ENCODE measurements at places on chromosomes 2 and 18. TPM values are rescaled to one million over a fixed set of nuclear protein-coding genes. Genes with fewer than 3 reads are reported as not detected.

CNDP1 gene
- not detected for polyA plus RNA-seq

CNGA3 gene
- not detected for polyA plus RNA-seq

- DNase-seq: peak; percentile 11
Observed at GRCh38 chr2:68487773-68488355, 20.5 kb downstream of the APLF start.

SP3 gene
- 35.7 TPM for polyA plus RNA-seq

DNA sequence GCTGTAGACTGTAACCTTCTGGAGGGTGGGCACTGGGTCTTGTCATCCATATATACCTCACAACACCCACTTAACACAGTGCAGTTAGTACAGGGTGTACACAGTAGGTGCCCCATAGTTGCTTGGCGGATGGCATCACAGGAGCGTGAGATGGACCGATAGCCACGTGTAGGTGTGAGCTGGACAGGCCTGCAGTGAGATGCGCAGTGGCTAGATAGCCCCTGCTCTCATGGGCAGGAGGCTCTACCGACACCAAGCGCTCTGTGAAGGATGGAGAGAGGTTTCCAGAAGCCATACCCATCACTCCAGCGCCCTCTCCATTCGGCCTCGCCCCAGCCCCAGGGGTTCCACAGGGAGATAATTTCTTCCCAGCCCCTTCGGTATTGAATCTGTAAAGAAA is 49.5 kb downstream of the CAPN13 start:
- DNase-seq: no peak

DNA sequence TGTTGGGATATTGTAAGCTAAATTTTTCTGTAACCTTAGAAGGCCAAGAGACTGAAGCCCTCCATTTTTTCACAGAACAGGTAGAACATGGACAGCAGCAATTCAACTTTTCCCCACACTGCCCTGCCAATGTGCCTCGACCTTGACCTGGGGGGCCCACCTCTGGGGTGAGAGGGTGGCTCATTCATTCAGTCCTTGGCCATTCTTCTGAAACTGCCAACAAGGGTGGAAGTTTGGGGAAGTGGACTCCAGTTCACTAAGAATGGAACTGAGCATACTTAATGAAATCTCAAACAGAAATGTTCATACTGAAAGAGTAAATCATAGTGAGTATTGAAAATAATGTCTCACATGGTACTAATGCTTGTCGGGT is 1.1 kb downstream of the EEF1B2 start:
- peak; percentile 11 for DNase-seq

DNA sequence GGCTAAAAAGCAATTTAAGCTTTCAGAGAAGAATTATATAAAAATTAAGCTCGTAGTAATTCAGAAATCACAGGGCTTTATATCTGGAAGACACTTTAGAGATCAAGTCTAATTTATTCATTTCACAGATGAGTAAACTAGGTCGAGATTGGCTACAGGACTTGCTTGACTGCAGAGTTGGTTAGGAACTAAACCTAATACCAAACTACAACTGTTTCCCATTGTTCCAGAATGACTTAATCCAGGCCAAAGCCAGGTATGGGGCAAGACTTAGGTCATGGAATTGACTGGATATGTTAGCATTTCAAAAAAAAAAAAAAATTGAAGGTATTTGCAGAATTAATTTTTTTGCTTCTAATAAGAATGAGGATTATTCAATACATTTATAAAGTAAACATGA is 146.1 kb downstream of the RIT2 start:
- no peak for DNase-seq

DNA sequence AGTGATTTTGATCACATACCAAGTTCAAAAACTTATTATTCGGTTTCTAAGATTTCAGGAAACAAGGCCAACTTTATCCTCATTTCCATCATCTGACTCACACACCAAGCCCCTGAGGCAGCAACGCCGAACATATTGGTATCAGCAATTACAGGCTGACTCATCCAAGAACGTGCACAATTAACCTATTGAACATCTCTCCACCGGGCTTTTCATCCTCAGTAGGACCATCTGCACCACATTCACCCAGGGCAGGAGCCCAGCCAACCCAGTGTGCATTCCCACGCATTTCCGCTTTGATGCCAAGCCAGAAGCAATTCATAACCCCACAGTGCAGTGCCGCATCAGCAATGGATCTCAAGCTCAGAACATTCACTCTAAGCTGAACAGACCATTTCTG is 52.9 kb downstream of the SCG2 start:
- no peak for DNase-seq

DNA sequence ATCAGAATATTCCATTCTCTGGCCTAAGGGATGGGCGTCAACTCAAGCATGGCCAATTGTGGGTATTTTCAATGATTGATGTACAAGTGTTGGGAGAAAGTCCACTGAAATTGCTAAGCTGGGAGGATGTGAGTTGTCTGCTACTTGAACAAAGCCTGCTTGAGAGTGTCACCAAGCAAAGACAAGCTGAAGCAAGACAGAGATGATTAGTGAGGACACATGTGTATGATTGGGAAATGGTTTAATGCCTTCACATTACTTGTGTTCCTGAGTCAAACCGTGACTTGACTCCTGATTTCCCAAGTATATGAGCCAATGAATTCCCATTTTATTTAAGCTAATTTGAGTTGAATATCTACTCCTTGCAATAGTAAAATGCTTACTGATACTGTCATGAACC is 23.7 kb upstream of the NRP2 start:
- no peak for DNase-seq

TMEM178A gene
- polyA plus RNA-seq: not detected

TBR1 gene
- not detected for polyA plus RNA-seq

- no peak for DNase-seq
Observed at GRCh38 chr2:147689220-147689909, 155.5 kb upstream of the ACVR2A start.

- DNase-seq: no peak
Observed at GRCh38 chr2:156083763-156084493, 248.6 kb downstream of the NR4A2 start.

LYPD1 gene
- not detected for polyA plus RNA-seq

DNA sequence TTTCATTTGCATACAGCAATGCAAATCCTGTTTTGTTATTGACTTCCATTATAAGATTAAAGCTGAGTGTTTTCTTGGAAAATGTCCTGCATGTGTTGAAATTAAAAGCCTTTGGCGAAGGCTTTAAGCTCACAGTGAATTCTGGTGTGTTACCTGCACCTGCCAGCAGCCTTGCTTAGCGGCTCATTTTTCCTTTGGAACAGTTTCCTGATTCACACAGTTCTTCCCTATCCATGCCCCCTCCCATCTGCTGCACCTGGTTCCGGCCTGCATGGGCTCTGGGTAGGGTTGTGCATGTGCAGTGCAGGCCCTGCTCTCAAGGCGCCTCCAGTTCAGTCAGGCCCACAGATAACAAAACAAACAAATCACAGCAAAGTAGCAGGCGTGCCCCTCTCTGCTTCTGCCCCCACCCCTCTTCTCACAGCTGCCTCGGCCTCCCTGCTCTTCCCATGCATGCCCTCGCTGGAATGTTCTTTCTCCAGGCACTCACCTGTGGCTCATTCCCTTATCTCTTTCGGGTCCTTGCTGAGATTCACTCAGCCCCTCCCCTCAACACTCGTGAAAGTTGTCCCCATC is 15.8 kb downstream of the MTCL1 start:
- DNase-seq: no peak

- DNase-seq: no peak
Observed at GRCh38 chr2:27622921-27623384, 5.9 kb downstream of the CCDC121 start.

GRCh38 chr2:43097644-43098408 is 128.6 kb downstream of the ZFP36L2 start:
- no peak for DNase-seq

DNA sequence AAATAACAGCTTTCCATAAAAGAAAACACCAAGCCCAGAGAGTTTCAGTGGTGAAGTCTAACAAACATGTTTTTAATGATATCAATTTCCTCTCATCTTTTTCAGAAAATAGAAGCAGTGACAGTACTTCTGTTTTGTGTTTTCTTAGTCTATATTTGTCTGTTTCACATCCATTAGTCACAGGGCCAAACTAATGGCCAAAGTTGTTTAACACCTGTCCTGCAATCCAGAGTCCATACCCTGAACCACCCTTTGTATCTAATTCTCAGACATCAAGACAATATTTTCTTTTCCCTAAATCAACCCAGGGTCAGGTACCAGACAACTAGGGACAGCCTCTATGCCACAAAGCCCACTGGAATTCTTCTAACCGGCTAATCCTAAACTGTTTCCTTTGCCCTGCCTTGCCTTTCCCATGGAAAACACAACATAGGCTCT is 25.9 kb downstream of the TMSB10 start:
- no peak for DNase-seq
